ENCODE measurements at places on chromosomes 13 and 19.

GRCh38 chr19:56372281-56372680, 21.1 kb downstream of the ZNF582 start:
- DNase-seq, result no peak

DNA sequence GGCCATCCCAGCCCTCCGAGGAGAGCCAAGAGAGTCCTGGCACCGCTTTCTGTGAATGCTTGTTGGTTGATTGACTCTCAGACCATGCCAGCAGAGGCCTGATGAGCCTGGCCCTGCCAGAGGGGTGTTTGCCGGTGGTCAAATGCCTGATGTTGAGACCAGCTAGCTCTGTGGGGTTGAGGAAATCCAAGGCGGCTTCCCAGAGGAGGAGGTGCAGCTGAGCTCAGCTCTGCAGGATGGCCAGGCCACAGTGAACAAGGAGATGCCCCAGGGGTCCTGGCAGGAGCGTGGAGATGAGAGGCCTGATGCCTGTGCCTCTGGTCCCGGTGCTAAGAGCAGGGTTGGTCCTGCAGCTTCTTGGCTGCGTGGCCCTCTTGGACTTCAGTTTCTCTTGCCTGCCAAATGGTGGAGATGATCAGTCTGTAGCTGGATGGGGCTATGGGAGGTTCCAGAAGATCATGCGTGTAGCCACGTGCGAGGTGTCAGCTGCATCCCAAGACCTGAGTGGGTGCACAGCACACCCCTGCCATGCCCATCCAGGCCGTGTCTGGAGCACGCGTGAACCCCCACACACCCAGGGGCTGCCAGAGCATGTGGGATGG, 16.8 kb downstream of the NFIC start:
- no peak for DNase-seq

DNA sequence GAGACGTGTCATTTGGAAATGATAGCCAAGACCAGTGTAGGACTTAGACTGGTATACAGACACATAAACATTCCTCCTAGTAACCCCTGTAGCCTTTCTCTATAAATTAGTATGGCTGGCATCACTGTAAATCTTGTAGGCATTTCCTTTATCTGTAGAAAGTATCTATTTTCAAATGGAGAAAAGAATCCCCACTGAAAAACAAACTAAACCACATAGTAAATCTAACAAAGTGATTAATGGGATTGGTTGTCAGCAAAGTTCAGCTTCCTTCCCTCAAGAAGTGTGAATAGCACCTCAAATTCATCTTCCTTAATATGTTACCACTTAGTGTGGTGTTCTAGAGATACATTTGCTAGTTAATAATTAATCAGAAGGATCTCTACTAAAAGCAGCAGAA, 119.4 kb upstream of the NBEA start:
- DNase-seq, result no peak

- no peak for DNase-seq
Measured at GRCh38 chr19:40995355-40995754, 4.3 kb downstream of the CYP2B6 start.

DNA sequence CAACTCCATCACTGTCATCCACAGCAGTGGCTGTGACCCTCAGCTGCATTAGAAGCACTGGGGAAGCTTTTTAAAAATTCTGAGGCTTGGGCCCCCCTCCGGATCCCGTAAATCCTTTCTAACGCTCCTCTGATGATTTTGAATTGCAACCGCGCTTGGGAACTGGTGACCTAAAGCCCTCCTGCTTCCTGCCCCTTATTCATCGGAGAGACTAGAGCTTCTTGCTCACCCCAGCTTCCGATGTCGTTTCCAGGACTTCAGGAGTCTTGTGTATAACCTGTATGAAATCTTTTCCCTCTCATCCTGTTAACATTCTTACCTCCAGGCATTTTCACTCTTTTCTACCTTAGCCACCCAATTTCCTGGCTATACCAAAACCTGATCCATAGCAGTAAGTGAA, 14.8 kb downstream of the ZAR1L start:
- DNase-seq, result no peak

DNA sequence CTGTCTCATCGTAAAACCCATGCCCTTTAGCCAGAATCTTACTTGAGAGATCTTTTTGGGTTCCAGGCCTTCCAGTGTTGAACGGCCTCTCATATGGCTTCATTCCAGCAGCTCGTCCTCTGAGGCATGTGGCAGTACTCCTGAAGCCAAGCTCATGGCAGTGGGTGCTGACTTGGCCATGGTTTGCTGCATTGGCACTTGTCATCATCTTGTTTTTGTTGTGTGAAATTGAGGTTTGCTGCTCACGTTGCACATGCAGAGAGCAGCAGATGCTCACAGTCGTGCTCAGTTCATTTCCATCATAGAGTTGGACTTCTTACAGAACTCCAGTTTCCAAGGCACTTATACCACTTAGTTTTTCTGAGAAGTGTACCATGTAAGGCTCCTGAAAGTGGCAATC, 14.9 kb downstream of the TEX29 start:
- DNase-seq, result no peak

GRCh38 chr13:106471957-106472543, 63.4 kb downstream of the EFNB2 start:
- no peak for DNase-seq

GRCh38 chr19:35514282-35514809, 897 bp upstream of the DMKN start:
- no peak for DNase-seq

All from SK-MEL-5 (cell line).